A673 (cell line): ENCODE measurements at places on chromosomes 6 and 20.

GRCh38 chr6:73145690-73146089, 79.6 kb downstream of the KHDC1L start:
- no peak for DNase-seq

- no peak for DNase-seq
These were observed 84.7 kb downstream of the UST start for GRCh38 chr6:148831531-148831930.

- DNase-seq = no peak
These were observed 828 bp downstream of the HCK start for GRCh38 chr20:32052778-32053362.

GRCh38 chr6:3786141-3786540, 34.6 kb upstream of the PXDC1 start:
- no peak for DNase-seq

DNA sequence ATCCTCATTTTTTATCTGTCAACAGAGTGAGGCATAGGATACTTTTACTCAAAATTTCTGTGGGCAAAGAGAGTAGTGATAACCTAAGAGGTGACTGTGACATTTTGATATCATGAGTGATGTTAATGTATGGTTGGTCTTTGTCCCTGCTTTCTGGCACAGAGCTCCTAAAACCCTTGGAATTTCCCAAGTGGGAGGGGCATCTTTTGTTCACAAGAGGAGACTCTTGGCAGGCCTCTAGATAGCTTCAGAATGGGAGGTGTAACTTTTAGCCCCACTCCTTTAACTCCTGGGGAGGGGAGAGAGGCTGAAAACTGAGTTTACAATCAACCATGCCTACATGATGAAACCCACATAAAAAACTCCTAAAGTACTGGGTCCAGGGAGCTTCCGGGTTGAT, 527.8 kb downstream of the RFPL4B start:
- DNase-seq = peak; percentile 33

GRCh38 chr6:1749041-1749440, 139.3 kb downstream of the FOXC1 start:
- DNase-seq = no peak

DNA sequence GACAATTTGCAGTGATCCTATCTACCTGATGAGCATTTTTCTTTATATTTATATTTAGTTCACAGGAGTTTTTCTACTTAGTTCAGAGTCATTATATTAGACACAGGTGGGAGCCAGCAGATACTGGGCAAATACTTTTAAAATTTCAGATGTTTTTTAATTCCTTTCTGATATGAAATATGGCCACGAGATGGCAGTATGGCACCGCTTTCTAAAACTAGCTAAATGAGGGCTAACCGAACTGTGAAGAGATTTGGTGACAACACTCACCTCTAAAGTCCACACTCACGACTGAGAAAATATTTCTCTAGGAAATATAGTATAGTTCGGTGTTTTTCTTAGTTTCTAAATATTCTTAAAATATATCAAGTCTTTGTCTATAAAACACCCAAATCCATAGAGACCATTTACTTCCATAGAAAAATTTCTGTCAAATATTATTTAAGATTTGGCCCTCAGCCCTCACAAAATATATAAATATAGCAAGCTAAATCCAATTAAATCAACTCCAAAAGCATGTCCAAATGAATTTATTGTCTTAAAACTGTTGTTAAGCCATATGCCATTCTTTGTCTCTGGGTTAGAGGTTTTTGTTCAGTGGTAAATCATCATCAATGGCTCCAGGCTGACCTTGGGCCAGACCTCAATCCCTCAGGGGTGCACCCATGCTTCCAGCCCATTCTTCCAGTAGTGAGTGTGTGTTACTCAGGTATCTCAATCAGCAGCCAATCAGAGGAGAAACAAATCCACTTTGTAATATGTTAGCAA, 63.6 kb downstream of the HUS1B start:
- DNase-seq = peak; percentile 74

DNA sequence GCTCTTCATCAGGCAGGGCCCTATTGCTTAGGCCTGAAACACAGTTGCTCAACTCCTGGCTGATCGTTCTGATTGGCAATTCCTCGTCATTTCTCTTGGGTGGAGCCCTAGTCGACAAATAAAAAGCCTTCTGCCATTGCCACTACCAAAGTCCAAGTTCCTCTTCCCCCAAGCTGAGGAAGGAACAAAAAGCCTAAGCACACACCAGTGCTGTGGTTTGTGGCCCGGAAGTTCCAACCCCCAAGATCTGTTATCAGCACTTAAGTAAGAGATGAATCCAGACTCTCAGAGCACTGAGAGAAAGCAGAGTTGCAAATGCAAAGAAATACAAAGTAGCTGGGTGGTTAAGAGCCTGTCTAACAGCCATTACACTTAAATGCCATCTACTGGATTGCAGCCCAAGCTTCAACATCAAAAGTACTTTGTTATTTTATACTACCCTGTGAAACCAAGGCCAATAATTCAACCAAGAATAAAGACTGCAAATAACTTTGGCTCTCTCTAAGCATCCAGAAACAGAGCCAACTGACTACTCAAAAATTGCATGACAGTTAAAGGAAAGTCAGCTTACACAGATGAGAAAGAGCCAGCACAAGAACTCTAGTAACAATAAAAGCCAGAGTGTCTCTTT, 1024.0 kb downstream of the GRIK2 start:
- no peak for DNase-seq

GRCh38 chr6:2478200-2478599, 232.8 kb upstream of the GMDS start:
- no peak for DNase-seq

DNA sequence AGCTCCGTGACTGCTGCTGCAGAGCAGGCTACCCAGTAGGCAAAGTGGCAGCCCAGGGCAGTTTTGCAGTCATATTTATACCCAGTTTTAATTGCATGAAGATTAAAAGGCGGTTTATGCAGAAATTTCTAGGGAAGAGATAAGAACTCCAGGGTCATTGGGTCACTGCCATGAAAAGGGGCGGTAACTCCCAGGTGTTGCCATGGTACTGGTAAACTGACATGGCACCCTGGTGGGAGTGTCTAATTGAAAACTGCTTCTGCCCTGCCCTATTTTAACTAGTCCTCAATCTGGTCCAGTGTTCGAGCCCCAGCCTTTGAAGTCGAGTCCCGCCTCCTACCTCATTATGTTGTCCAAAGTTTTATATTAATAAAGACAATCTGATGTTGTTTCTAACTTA, 75.0 kb upstream of the FUCA2 start:
- no peak for DNase-seq

GRCh38 chr6:117976030-117976651, 69.1 kb downstream of the SLC35F1 start:
- peak; percentile 73 for DNase-seq

GRCh38 chr20:59002874-59003399, 4.1 kb downstream of the CTSZ start:
- no peak for DNase-seq

- no peak for DNase-seq
These were observed 71.1 kb downstream of the LAMA4 start for GRCh38 chr6:112183271-112183671.

DNA sequence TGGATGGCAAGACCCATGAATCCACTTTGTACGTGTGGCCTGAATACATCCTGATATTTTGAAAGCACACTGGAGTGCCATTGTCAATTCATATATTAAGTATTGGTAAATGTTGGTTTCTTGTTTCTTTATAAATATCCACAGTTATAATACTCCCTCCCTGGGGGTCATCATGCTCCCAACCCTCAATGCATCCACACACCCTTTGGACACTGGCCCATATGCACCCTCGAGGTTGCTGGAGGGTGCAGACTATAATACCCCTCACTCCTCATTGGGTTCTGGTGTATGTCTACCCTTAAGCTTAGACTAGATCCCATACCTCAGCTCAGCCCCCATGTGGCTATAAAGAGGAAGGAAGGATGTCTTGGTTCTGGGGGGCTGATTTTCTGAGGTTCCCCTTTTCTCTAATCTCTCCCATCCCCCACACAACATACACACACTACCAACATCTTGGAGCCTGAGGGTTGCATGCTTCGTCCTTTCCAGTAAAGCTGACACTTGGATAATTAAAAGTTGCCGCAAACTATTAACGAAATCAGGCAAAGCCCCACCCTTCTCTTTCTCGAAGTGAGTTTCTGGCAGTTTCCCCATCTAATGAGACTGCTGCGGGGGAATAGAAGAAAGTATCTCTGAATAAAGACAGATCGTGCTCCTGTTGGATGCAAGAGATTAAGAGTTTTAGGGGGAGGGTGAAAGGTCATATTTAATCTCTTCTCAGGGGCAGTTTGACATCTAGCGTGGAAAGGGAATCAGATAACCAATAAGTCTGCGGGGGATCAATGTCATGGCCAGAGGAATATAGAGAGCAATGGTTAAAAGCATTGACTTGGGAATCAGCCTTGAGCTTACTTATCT, 7.4 kb downstream of the PIM1 start:
- no peak for DNase-seq

DNA sequence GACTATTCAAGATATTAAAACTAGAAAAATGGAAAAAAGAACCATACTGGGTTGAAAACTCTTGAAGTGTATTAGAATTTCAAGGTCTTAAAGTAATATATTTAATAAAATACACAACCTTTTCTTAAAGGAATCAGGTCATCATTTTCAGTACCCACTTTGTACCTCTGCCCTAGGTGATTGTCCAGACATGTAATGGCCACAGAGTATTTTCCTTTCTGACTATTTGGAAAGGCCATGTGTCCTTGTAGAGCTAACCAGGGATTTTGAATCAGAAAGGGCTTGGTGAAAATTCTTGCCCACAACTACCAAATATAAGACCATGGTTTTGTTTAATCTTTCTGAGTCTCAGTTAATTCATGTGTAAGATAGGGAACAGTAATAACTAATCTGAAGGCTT, 91.4 kb upstream of the MLIP start:
- no peak for DNase-seq

DNA sequence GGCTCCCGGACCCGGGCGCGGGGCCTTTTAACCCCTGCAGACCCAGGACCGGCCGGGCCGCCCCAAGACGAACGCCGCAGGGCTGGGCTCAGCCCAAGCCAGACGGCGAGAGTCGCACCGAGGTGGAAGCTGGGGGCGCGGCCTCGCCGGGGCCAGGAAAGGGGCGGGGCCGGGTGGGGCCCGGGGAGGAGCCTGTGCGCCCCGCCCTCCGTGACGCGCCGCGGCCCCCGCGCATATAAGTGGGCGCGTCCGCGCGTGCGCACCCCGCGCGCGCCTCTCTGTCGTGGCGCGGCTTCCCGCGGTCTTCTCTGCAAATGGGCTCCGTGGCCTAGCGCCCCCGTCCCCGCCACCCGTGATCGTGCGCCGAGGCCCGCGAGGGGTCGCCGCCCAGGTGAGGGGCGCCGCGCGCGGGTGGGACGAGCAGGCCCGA, at the start of gene PPDPF:
Gene PPDPF, plus strand, starts transcription at position 262 of the 430 bp plus-strand sequence. CDS start 544 bp downstream, outside the sequence.
- peak; percentile 84 for DNase-seq

DNA sequence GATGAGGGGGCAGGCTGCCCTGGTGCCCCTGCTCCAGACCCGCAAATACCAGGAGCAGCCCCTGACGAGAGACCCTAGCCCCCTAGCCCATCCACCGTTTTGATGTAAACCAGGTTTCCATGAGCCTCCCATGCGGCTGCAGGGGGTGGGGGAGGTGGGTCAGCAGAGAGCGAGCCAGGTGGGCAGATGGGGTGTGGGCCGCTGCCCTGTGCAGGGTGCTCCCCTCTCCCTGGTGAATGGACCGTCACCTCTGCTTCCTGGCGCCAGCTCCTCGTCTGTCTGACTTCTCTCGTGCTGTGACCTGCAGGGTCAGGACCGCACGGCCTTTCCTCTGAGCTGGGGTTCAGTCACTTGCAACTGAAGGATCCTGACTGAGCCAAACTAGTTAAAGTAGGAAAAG, 15.7 kb upstream of the BHLHE23 start:
- no peak for DNase-seq

GRCh38 chr6:142841915-142842314, 103.1 kb downstream of the HIVEP2 start:
- no peak for DNase-seq

GRCh38 chr20:64265201-64265600, 9.7 kb downstream of the PCMTD2 start:
- no peak for DNase-seq

GRCh38 chr20:17936761-17937732, 31.5 kb downstream of the SNX5 start:
- no peak for DNase-seq

DNA sequence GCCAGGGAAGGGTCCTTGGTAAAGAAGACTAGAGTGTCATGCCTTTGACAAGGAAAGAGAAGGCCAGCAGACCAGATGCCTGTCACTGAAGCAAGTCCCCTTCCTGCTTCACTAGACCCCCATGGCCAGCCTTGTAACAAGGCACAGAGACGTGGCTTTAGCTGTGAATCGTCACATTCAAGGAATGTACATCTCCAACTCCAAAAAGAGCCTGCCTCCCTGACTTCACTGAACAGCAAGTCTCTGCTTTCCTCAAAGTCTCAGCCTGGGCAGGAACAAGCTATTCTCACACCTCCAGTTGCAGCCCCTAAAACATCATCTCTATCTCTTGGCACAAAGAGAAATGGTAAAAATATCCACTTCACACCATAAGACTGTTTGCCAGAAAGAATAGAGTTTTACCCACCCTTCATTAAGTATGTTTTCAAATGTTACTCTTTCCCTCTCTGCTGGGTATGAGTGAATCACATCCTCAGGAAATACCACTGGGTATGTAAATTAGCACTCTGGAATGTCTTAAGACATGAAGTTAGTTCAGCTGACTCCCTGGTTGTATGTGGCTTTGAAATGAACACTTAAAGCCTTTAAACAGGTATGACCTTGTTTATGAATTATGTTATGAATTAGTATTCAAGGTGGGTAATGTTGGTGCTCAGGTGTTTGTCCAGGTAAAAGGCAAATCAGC, 46.4 kb upstream of the NT5E start:
- peak; percentile 95 for DNase-seq

DNA sequence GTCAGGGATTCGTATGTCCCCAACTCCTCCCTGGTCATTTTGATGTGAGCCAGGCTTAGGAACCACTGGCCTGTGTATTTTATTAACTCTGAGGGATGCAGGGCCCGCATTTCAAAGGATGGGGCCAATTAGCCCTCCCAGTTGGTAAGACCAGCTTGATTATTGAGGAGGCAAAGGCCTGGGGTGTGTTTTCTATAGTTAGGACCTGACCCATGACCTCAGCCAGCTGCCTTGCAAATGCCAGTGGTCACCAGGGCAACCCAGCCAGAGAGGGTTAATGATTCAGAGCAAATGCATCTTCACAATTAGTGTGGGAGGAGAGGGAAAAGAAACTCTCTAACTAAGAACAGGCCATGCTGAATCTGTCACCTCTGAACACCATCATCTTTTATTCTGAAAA, 835.4 kb downstream of the MAFB start:
- DNase-seq = no peak

DNA sequence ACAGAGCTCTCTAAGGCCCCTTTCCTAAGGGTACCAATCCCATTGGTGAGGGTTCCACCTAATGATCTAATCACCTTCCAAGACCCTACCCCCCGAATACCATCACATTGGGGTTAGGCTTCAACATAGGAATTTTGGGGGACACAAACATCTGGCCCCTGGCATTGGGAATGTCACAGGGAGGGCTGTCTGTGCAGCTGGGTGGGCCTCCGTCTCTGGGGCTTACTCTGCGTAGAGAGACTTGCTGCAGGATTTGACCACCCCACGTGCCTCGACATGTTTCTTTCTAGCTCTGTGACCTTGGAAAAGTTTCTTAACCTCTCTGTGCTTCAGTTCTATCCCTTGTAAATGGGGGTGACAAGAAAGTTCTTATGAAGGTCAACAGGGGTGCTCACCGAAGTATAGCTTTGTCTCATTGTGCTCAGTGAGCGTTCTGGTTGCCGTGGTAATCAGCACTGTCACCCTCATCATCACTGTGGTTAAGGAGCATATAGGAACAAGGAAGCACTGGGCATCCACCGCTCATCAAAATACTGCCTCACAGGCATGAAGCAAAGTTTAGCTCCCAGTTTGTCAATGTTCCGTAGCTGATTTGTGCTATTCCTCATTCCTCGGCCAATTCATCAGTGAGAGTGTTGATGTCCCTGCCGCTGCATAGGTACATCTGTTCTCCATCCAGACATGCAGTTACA, 152.8 kb downstream of the SYCP2 start:
- DNase-seq = no peak
